ENCODE measurements at places on chromosomes 6 and 20. TPM values are rescaled to one million over a fixed set of nuclear protein-coding genes. Genes with fewer than 3 reads are reported as not detected.
A peak's percentile ranks its signal among the peaks of the same experiment; 100 is the strongest.

DNA sequence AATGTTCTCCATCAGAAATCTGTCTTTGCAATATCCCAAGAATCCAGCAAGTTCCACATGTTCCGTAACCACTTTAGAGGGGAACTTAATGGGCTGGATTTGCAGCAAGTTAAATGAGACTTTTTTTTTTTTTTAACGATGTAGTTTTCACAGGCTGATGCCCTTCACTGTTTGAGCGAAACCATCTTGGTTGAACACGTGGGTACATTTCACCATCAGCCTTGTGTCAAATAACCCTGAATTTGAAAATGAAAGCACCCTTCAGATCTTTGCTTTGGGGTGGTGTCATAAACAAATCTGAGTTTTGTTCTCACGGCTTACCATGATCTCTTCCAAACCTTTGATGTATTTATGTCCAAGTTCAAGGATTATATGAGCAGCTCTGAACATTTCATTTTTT is 73.7 kb upstream of the EXOC2 start:
- no peaks in the 10 kb centered on the region for H3K4me1 ChIP-seq
- no peak for DNase-seq
- H3K36me3 ChIP-seq, result no peaks in the 10 kb centered on the region
- H3K27me3 ChIP-seq, result peaks cover 45% of the 10 kb centered on the region

DNA sequence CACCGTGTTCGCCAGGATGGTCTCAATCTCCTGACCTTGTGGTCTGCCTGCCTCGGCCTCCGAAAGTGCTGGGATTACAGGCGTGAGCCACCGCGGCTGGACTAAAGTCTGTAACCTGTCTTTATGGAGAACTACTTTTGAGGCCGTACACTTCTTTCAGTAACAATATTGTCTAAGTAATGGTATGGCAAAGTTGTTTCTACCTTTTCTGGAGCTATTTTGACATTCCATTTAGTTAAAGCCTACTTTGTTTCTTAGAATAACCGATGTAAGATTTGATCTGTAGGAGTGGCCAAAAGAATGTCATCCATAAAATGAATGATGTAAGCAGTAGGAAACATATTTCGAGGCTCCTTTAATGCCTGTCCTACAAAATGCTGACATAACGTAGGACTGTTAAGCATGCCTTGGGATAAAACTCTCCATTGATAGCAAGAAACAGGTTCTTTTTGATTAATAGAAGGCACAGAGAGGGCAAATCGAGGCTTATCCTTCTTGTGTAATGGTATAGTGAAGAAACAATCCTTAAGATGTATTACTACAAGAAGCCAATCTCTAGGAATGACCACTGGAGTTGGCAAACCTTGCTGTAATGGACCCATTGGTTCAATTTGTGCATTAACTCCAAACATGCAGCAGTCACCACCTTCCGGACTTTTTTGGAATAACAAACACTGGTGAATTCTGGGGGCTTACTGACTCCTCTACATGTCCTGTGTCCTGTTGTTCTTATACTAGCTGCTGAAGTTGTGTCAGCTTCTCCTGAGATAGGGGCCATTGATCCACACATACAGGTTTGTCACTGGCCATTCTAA is 35.9 kb downstream of the HLA-DRA start:
- H3K4me1 ChIP-seq, result no peaks in the 10 kb centered on the region
- no peak overlapping the region for H3K27ac ChIP-seq
- DNase-seq, result no peak
- no peaks in the 10 kb centered on the region for H3K36me3 ChIP-seq

- H3K36me3 ChIP-seq, result no peaks in the 10 kb centered on the region
- H3K4me3 ChIP-seq, result no peak overlapping the region
- no peak for DNase-seq
Measured at GRCh38 chr6:88547768-88548167, 381.6 kb upstream of the CNR1 start.

DNA sequence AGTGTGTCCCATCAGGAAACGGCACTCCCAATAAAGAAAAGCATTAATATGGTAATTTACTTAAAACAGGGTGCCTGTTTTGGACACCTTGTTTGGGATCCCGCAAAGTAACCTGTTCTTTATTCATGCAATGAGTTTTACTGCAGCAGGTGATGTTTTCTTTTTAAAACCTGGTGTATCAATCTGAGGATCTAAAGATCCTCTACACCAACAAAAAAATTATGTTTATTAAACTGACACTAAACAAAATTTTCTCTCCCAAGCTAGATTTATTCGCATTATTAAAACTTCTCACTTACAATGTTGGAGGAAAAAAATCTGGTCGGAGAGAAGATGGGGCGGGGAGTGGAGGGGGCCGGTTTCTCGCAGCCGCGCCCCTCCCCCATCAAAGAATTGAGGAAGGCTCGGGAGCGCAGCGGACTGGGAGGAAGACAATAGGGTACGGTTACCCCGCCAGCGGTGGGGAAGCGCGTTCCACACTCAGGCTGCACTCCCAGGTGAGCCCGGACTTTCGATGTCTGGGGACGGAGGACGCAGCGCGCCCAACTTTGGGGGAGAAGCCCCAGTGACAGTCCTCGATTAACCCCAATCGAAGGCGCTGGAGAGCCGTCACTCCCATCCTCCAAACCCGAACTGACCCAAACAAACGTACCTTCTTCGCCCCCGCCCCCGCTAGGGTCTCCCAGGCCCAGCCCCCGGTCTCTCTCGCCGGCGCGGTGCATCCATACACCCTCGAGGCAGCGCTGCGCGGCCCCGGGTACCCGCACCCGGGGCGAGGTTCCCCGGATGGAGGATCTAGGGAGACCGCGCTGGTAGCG is 1.3 kb downstream of the CD24 start:
- H3K4me3 ChIP-seq, result peak overlapping the region; percentile 78
- H3K36me3 ChIP-seq, result no peaks in the 10 kb centered on the region
- H3K4me1 ChIP-seq, result no peaks in the 10 kb centered on the region

DNA sequence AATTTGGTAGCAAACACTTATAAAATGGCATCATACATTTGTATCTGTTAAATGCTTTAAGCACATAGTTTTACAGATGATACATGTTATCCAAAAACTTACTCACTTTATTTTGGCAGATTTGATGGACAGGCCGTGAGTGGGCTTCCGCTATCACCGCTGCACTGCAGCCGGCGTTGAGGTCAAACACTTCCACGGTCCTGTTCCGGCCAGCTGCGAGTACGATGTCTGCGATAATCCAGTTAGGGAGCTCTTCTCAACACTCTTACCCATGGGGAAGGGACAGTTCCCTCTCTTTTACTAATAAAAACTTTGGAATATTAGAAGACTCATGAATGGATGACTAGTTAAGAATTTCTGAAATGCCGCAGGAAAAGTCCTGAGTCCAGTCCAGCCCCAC is 69.0 kb downstream of the WDR27 start:
- no peaks in the 10 kb centered on the region for H3K27me3 ChIP-seq
- DNase-seq, result no peak
- H3K27ac ChIP-seq, result no peak overlapping the region
- peaks cover 21% of the 10 kb centered on the region for H3K36me3 ChIP-seq

DNA sequence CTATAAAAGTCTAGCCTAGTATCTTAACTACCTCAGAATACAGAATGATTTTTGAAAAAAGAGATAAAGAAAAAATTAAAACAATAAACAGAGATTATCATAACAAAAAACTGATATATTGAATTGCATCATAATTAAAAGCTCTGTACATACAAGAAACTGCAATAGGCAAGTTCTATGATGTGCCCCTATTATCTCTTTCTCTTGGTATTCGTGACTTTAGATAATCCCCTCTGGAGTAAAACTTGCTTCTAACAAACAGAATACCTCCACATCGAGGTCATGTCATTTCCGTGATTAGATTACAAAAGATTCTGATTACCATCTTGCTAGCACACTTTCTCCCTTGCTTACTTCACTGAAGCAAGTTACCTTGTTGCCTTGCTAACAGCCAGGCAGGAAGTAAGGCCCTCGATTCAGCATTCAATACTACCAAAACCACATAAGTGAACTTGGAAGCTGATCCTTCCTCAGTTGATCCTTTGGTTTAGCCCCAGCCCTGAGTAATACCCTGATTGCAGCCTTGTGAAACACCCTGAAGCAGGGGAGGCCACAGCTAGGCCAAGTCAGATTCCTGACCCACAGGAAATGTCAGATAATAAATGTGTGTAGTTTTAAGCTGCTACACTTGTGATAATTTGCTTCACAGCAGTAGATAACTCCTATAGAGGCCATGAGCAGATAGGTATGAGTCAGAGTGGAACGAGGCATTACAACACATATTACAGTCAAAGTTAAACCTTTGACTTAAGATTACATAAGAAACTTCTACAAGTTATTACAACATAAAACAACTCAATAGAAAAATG is 53.7 kb upstream of the TMX4 start:
- no peak overlapping the region for H3K4me3 ChIP-seq
- no peaks in the 10 kb centered on the region for H3K36me3 ChIP-seq
- peak overlapping the region; percentile 72 for H3K27ac ChIP-seq
- H3K27me3 ChIP-seq, result no peaks in the 10 kb centered on the region
- H3K4me1 ChIP-seq, result peaks cover 18% of the 10 kb centered on the region

DNA sequence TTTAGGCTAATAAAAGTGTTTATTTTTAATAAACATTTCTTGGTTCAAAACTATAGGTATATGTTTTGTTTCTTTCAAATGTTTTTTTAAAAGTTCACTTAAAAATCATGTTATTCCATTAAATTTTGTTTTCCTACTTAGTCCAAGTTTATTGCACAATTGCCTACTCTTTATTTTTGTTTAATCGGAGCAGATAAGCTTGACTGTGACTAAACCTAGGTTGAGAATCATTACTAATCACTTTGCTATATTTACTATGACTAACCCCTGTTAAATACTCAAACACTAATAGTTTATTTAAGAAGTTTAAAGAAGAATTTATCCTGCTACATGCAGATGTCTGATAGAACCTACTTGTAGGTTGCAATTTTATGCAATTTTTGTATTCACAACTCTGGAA is 18.8 kb downstream of the MAP3K4 start:
- DNase-seq, result peak; percentile 14
- H3K4me1 ChIP-seq, result peaks cover 8% of the 10 kb centered on the region
- no peaks in the 10 kb centered on the region for H3K27me3 ChIP-seq

- H3K4me1 ChIP-seq, result peaks cover 17% of the 10 kb centered on the region
- no peaks in the 10 kb centered on the region for H3K27me3 ChIP-seq
- H3K4me3 ChIP-seq, result no peak overlapping the region
- no peak for DNase-seq
- no peak overlapping the region for H3K27ac ChIP-seq
- H3K36me3 ChIP-seq, result peaks cover 13% of the 10 kb centered on the region
Measured at GRCh38 chr6:138948004-138948403, 40.0 kb downstream of the REPS1 start.

DNA sequence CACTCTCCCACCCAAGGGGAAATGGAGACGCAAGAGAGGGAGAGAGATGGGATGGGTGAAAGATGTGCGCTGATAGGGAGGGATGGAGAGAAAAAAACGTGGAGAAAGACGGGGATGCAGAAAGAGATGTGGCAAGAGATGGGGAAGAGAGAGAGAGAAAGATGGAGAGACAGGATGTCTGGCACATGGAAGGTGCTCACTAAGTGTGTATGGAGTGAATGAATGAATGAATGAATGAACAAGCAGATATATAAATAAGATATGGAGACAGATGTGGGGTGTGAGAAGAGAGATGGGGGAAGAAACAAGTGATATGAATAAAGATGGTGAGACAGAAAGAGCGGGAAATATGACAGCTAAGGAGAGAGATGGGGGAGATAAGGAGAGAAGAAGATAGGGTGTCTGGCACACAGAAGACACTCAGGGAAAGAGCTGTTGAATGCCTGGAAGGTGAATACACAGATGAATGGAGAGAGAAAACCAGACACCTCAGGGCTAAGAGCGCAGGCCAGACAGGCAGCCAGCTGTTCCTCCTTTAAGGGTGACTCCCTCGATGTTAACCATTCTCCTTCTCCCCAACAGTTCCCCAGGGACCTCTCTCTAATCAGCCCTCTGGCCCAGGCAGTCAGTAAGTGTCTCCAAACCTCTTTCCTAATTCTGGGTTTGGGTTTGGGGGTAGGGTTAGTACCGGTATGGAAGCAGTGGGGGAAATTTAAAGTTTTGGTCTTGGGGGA is 754 bp downstream of the TNF start:
- H3K4me3 ChIP-seq, result no peak overlapping the region
- peaks cover 9% of the 10 kb centered on the region for H3K4me1 ChIP-seq
- H3K27ac ChIP-seq, result no peak overlapping the region
- H3K27me3 ChIP-seq, result peaks cover 20% of the 10 kb centered on the region
- no peak for DNase-seq

DNA sequence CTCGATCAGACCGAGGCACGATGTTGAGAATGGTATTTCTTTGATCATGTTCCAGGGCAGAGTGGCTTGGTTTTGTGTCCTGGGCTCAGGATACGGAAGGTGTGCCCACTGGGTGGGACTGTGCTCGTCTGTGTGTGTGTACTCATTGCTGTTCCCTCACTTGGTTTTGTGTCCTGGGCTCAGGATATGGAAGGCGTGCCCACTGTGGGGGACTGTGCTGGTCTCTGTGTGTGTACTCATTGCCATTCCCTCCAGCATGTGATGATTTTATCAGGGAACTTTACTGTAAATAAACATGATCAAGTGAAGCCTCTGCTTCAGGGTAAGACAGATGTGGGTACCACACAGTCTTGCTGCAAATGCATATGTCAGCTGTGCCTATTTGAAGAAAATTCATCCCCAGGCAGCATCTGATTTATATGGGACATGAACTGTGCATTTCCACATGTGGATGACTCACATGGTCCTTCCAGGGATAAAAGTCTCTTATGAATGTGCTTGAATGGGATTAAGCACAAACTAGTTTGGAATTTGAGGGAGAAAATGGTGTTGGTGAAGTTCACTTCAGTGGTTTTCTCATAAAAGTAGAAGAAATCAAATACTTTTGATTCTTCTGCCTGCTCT is 274.3 kb downstream of the QKI start:
- H3K4me3 ChIP-seq, result no peak overlapping the region
- H3K27me3 ChIP-seq, result no peaks in the 10 kb centered on the region
- no peaks in the 10 kb centered on the region for H3K4me1 ChIP-seq
- H3K27ac ChIP-seq, result no peak overlapping the region

DNA sequence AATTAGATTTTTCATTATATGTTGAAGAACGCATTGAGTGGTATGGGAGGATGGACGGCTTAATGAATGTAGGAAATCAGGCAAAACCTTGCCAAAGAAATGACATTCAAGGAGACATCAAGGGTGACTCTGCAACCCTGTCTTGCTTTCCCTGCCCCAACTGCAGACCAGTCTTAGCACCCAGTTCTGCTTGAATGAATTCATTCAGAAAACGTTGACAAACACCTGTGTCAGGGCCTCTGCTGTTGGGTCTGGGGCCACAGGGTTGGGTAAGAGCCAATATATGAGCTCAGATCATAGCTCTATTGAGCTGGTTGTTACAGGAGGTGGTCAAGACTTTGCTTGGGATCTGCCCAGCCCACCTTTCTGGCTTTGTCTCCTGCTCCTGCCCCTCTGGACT is 7.7 kb upstream of the ASXL1 start:
- no peaks in the 10 kb centered on the region for H3K27me3 ChIP-seq
- no peak for DNase-seq
- no peak overlapping the region for H3K4me3 ChIP-seq
- H3K27ac ChIP-seq, result no peak overlapping the region
- H3K36me3 ChIP-seq, result no peaks in the 10 kb centered on the region
- peaks cover 13% of the 10 kb centered on the region for H3K4me1 ChIP-seq

- no peaks in the 10 kb centered on the region for H3K36me3 ChIP-seq
- peaks cover 7% of the 10 kb centered on the region for H3K4me1 ChIP-seq
- H3K27ac ChIP-seq, result no peak overlapping the region
- no peaks in the 10 kb centered on the region for H3K27me3 ChIP-seq
- no peak overlapping the region for H3K4me3 ChIP-seq
Measured at GRCh38 chr20:37341632-37342031, 4.3 kb upstream of the SRC start.

Gene SIM1
- total RNA-seq, result not detected

Gene PNPLA1
- total RNA-seq, result not detected

Gene OXT
- not detected for total RNA-seq

Measured in MCF 10A (cell line).